ENCODE measurements at places on chromosomes 16 and 17. TPM values are rescaled to one million over a fixed set of nuclear protein-coding genes. Genes with fewer than 3 reads are reported as not detected.

ACSM3 gene
- 0.48 TPM for total RNA-seq

DNA sequence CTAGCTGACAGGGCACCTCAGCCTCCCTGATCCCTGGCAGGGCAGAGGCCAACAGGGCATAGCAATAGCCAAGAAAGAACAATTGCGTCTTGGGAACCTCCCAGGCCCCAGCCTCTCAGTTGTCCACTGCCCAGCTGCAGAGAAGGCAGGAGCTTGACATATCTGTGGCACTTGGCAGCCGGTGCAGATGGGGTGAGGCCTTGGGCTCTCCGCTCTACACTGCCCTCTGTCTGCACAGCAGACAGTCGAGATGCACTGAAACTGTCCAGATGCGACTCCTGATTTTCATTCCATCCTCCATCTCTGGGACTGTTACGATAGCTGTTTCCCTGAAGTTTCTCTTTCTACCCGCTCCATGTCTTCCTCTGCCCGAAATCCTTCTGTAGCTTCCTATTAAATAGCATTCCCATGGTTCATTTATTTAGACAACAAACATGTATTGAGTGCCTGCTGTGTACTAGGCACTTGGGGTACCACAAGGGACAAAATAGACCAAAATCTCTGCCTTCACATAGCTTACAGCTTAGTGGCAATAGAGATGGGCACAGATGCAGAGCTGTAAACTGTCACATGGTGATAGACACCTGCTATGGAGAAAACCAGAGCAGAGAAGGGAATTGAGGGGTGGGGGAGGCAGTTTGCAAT lies 3.3 kb downstream of the POLR3E start:
- peaks cover 38% of the 10 kb centered on the region for H3K4me1 ChIP-seq
- DNase-seq, result peak; percentile 40
- peaks cover 11% of the 10 kb centered on the region for H3K36me3 ChIP-seq
- peaks cover 18% of the 10 kb centered on the region for H3K27me3 ChIP-seq
- peak overlapping the region; percentile 84 for H3K4me3 ChIP-seq
- H3K27ac ChIP-seq, result no peak overlapping the region

ASIC2 gene
- total RNA-seq, result not detected

DNA sequence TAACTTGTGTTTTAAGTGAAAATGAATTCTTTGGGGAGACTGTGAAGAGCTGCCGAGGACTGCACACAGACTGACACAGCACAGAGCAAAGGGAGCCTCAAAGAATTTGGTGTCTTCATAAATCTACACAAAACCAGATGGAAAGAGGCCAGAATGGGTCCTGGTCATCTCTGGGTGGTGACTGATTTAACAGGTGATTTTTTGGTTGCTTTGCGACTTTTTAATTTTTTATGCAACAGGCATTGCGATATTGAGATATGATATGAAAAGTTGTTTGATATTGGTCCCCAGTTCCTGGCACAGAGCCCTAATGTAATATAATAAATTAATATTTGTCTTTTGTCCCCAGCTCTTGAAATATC lies 12.6 kb upstream of the EIF1 start:
- H3K4me3 ChIP-seq, result no peak overlapping the region
- peaks cover 33% of the 10 kb centered on the region for H3K27me3 ChIP-seq
- H3K4me1 ChIP-seq, result peaks cover 6% of the 10 kb centered on the region
- no peak overlapping the region for H3K27ac ChIP-seq

G6PC3 gene
- 81.1 TPM for total RNA-seq

DNA sequence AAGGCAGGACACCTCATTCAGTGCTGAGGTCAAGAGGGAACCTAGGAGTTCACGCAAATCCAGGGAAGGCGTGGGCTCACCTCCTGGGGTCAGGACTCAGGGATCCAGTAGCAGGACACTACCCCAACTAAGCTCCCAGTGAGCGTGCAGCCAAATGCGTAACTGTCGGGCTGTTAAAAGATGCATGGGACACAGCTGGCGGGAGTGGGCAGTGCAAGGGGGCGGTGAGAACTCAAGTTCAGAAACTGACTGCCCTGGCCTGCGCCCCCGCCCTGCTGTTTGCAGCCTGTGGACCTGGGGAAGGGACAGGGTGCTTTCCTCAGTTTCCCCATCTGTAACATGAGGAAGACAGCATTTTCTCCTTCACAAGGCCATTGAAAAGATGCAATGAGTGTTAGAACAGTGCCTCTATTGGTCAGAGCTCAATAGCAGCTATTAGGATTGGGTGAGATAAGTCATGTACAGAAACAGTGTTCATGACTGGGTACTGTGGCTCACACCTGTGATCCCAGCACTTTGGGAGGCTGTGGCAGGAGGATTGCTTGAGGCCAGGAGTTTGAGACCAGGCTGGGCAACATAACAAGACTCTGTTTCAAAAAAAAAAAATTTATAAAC lies 20.2 kb downstream of the CDIPT start:
- no peak for DNase-seq
- no peak overlapping the region for H3K4me3 ChIP-seq
- H3K27me3 ChIP-seq, result no peaks in the 10 kb centered on the region
- no peak overlapping the region for H3K27ac ChIP-seq

GRCh38 chr16:49287572-49287971 lies 5.9 kb upstream of the CBLN1 start:
- H3K36me3 ChIP-seq, result no peaks in the 10 kb centered on the region
- no peak overlapping the region for H3K27ac ChIP-seq
- DNase-seq, result no peak
- H3K4me3 ChIP-seq, result no peak overlapping the region

NOG gene
- total RNA-seq, result 0.65 TPM

DNA sequence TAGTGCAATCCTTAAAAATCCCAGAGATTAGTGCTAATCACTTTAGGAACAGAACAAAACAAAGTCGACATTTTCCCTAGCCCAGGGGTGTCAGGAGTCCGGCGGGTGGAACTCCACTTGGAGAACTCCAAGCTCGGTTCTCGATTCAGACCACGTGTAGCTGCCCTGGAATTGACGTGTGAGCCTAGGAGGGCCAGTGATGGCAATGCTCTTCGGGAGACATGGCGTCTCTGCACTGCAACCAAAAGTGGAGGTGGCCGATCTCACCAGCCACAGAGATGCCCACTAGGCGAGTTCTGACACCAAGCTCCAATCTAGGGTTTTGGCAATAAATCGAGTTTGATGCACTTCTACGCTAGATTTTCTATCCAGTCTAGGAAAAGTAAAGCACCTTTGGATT lies 17.6 kb downstream of the MAP1LC3B start:
- peak overlapping the region; percentile 27 for H3K27ac ChIP-seq
- H3K4me3 ChIP-seq, result no peak overlapping the region
- H3K27me3 ChIP-seq, result no peaks in the 10 kb centered on the region

DNA sequence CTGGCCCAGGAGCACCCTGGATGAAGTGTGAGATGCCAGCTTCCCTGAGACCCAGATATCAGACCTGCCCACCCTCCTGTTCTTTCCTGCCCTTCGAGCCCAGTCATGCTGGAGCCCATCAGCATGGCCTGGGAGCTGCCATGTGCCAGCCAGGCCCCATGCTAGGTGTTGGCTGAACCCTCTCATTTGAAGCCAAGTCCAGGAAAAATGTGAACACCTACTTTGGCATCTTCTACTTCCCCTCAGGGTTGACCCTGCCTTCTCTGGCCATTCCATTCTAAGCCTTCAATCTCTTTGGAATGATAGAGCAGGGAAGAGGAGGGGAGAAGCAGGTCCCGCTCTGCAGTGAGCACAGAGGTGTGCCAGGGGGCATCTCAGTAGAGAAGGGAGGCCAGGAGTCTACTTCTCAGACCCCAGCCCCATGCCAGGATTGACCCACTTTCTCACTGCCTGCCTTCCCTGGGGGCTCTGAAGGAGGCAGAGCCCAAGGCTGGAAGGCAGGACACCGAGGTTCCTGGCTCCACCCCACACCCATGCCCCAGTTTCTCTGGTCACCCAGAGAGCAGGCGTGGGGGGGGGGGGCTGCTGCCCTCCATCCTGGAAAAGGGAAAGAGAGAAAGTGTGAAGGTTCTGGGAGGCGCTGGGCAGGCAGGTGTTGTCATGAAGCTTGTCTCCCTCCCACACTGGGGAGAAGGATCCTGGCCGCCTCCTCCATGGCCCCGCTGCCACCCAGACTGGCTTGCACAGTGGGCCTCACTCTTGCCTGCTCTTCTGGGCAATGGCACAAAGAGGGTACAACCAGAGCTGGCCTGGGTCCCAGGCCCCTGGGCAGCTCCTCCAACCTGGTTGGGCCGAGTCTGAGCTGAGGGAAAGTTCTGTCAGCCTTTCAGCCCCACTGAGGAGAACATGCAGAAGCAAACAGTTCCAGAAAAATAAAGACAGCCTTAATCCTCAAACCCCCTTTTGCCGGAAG lies 9.3 kb downstream of the HDAC5 start:
- H3K27me3 ChIP-seq, result no peaks in the 10 kb centered on the region
- no peaks in the 10 kb centered on the region for H3K36me3 ChIP-seq
- DNase-seq, result no peak
- H3K4me3 ChIP-seq, result no peak overlapping the region
- peaks cover 12% of the 10 kb centered on the region for H3K4me1 ChIP-seq

GRCh38 chr17:3213587-3213986 lies 6.1 kb downstream of the OR1A1 start:
- no peaks in the 10 kb centered on the region for H3K36me3 ChIP-seq
- H3K27ac ChIP-seq, result no peak overlapping the region
- no peak overlapping the region for H3K4me3 ChIP-seq

DNA sequence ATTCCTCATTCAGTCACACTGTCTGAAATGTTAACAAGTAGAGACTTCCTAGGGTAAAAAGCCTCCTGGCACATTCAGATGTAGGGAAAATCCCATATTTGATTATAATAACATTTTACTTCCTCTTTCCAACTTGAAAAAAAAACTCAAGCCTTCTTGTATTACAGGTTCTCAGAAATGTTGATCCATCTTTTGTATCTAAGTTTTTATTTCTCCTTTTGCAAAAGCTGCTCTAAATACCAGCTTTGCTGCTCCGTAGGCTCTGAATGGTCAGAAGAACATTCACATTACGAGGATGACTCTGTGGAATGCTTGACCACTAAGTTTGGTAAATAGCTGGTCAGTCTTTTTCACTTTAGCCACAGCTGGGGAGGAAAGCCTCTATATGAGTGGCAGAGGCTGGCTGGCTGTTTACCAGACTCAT lies 13.2 kb upstream of the HEATR6 start:
- H3K4me3 ChIP-seq, result no peak overlapping the region
- H3K36me3 ChIP-seq, result peaks cover 6% of the 10 kb centered on the region
- no peaks in the 10 kb centered on the region for H3K4me1 ChIP-seq
- H3K27ac ChIP-seq, result no peak overlapping the region
- H3K27me3 ChIP-seq, result no peaks in the 10 kb centered on the region
- no peak for DNase-seq

- peak overlapping the region; percentile 82 for H3K27ac ChIP-seq
- H3K27me3 ChIP-seq, result no peaks in the 10 kb centered on the region
- no peak for DNase-seq
- no peaks in the 10 kb centered on the region for H3K36me3 ChIP-seq
These were observed 445.6 kb upstream of the CA10 start for GRCh38 chr17:52604105-52604504.

- no peak for DNase-seq
- H3K4me3 ChIP-seq, result no peak overlapping the region
- peaks cover 4% of the 10 kb centered on the region for H3K27me3 ChIP-seq
- H3K4me1 ChIP-seq, result peaks cover 15% of the 10 kb centered on the region
- peaks cover 2% of the 10 kb centered on the region for H3K36me3 ChIP-seq
These were observed 53.4 kb downstream of the ACTG1 start for GRCh38 chr17:81459224-81459623.

- H3K27me3 ChIP-seq, result no peaks in the 10 kb centered on the region
- no peak for DNase-seq
- H3K27ac ChIP-seq, result no peak overlapping the region
- H3K4me1 ChIP-seq, result peaks cover 12% of the 10 kb centered on the region
- no peaks in the 10 kb centered on the region for H3K36me3 ChIP-seq
These were observed 33.4 kb upstream of the MMD start for GRCh38 chr17:55454906-55455474.

DNA sequence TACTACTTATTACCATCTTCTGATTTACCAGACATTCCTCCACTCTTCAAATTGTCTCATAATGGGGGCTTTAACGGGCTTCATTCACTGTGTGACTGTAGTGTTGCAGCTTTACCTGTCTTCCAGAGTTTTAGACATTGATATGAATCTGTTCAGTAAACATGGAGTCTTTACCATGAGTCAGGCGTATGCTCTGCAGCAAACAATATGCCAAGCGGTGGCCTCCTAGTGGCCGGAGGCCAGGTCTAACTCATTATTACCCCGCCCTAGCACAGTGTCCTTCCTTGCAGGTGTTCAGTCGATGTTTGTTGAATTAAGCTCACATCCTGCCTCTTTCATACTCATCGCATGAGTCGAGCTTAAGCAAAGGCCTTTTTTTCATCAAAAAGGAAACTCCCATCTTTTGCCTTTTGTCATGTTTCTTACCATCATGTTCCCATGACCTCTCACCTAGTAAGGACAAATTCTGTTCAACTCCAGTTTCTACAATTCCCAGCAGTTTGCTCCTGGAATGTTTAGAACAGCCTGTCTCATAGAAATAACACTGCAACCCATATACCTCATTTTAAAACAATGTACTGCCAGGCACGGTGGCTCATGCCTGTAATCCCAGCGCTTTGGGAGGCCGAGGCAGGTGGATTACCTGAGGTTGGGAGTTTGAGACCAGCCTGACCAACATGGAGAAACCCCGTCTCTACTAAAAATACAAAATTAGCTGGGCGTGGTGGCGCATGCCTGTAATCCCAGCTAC lies 39.4 kb downstream of the TUBD1 start:
- peaks cover 3% of the 10 kb centered on the region for H3K27me3 ChIP-seq
- H3K27ac ChIP-seq, result peak overlapping the region; percentile 53
- DNase-seq, result peak; percentile 11
- H3K4me3 ChIP-seq, result no peak overlapping the region
- no peaks in the 10 kb centered on the region for H3K36me3 ChIP-seq
- H3K4me1 ChIP-seq, result peaks cover 6% of the 10 kb centered on the region

DNA sequence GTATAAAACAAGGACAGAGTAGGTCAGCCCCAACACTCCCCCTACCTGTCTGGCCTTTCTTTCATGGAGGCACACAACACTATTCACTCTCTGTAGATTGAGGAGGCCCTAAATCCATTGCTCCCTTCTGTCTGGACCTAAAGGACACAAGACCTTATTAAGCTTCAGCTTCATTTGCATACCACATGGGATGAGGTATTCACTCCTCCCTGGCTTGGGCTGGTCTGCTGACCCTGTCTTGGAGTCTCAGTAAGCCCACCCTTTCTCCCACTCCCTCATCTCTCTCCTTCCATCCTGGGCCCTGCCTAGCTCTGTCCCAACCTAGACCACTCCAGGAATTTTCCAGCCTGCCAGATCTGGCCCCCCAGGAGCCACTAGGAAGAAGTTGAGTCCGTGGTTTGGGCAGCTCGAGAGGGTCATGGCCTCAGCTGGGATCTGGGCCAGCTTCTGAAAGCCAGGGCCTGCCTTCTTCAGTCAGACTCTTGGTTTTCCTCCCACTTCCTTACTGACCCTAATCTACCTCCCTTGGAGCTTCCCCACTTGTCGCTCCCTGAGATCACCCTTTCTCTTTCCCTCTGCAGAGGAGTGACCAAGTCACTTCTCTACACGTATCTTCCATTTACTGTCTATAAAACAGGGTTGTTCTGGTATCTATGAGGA lies 6.5 kb upstream of the LLGL1 start:
- no peak for DNase-seq
- no peak overlapping the region for H3K4me3 ChIP-seq

GRCh38 chr17:70041061-70041460 lies 34.0 kb upstream of the KCNJ16 start:
- no peak overlapping the region for H3K27ac ChIP-seq
- peaks cover 20% of the 10 kb centered on the region for H3K4me1 ChIP-seq
- no peak overlapping the region for H3K4me3 ChIP-seq
- DNase-seq, result no peak
- no peaks in the 10 kb centered on the region for H3K36me3 ChIP-seq
